Naive thymus-derived CD8-positive, alpha-beta T cell (primary cell): ENCODE measurements at places on chromosomes 12 and 14. TPM values are rescaled to one million over a fixed set of nuclear protein-coding genes. Genes with fewer than 3 reads are reported as not detected.

The TEX52 gene
- not detected for polyA plus RNA-seq

The CCDC177 gene
- not detected for polyA plus RNA-seq

The CD163 gene
- 0.32 TPM for polyA plus RNA-seq

The DDN gene
- not detected for polyA plus RNA-seq

The ERP27 gene
- polyA plus RNA-seq = 4.4 TPM

The NRL gene
- 3.0 TPM for polyA plus RNA-seq

The SMCO2 gene
- not detected for polyA plus RNA-seq

The LRP6 gene
- polyA plus RNA-seq = 1.4 TPM
